Activated naive CD4-positive, alpha-beta T cell treated with anti-CD3 and anti-CD28 coated beads for 36 hours (primary cell): ENCODE measurements at places on chromosomes 13 and 19. TPM values are rescaled to one million over a fixed set of nuclear protein-coding genes. Genes with fewer than 3 reads are reported as not detected.
A peak's percentile ranks its signal among the peaks of the same experiment; 100 is the strongest.

- DNase-seq: no peak
- no peaks in the 10 kb centered on the region for H3K36me3 ChIP-seq
- no peaks in the 10 kb centered on the region for H3K27me3 ChIP-seq
- H3K27ac ChIP-seq: no peak overlapping the region
- H3K4me1 ChIP-seq: no peaks in the 10 kb centered on the region
- H3K4me3 ChIP-seq: no peak overlapping the region
Measured at GRCh38 chr13:53560556-53560955, 531.9 kb downstream of the OLFM4 start.

- DNase-seq: no peak
- peaks cover 15% of the 10 kb centered on the region for H3K27me3 ChIP-seq
- no peaks in the 10 kb centered on the region for H3K36me3 ChIP-seq
Measured at GRCh38 chr19:54047616-54048015, 16.1 kb downstream of the VSTM1 start.

DNA sequence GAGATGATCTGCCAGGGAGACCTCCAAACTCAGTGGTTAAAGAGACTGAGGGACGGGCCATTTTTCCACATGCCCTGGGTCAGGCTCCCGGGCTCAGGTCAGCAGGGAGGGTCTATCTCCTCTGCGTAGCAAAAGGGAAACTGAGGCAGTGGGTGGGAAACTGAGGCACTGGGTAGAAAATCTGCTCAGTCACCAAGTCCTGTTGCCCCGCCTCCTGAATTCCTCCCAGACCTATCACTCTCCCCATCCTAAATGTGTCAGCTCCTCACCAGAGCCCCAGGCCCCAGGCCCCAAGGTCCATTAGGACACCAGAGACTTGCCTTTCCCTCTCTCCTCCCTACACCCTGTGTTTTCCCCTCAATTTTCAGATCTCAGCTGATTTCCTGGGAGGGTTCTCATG lies 2.4 kb downstream of the CD320 start:
- DNase-seq: peak; percentile 0
- H3K36me3 ChIP-seq: peaks cover 27% of the 10 kb centered on the region
- H3K4me1 ChIP-seq: peaks cover 39% of the 10 kb centered on the region
- H3K4me3 ChIP-seq: no peak overlapping the region
- H3K27me3 ChIP-seq: no peaks in the 10 kb centered on the region

DNA sequence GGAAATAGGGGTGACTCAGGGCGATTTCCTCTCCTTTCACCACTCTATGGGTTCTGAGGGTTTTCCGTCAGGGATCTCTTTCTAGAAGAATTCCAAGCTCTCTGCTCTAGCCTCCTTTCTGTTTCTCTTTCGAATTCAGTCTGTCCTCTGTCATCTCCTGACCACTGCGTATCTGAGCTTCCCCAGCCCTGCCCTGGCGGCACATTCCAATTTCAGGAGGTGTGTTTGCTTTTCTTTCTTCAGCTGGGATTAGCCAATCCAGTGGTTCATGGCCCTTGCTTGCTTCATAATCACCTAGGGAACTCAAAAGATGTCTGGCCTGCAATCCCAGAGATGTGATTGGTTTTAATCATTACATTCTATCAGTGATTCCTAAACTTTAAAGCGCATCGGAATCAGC lies 9.4 kb downstream of the IFNL2 start:
- H3K27me3 ChIP-seq: peaks cover 10% of the 10 kb centered on the region
- no peaks in the 10 kb centered on the region for H3K4me1 ChIP-seq
- no peaks in the 10 kb centered on the region for H3K36me3 ChIP-seq
- no peak for DNase-seq

DNA sequence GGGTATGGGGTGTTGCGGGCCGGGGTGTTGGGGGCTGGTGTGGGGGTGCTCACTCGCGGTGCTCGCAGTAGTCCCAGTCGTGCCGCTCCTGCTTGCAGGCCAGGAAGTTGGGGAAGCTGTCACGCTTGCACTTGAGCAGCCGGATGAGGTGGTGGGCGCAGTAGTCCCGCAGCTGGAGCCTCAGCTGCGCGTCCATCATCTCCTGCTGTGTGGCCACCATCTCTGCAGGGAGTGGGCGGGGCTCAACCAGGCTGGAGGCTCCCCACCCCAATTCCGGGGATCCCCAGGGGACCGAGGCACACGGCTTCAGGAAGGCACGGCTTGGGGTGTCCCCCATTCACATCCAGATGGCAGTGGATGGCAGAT lies 5.2 kb downstream of the NDUFB7 start:
- DNase-seq: no peak
- no peak overlapping the region for H3K4me3 ChIP-seq
- no peak overlapping the region for H3K27ac ChIP-seq
- peaks cover 38% of the 10 kb centered on the region for H3K4me1 ChIP-seq
- no peaks in the 10 kb centered on the region for H3K27me3 ChIP-seq
- H3K36me3 ChIP-seq: peaks cover 9% of the 10 kb centered on the region

ZNF586 gene
- 14.5 TPM for total RNA-seq

MED26 gene
- 11.3 TPM for total RNA-seq

SULT2B1 gene
- total RNA-seq: not detected
